Forelimb muscle (tissue), 1 donor: ENCODE measurements at places on chromosomes 1 and 21. TPM values are rescaled to one million over a fixed set of nuclear protein-coding genes. Genes with fewer than 3 reads are reported as not detected.

DNA sequence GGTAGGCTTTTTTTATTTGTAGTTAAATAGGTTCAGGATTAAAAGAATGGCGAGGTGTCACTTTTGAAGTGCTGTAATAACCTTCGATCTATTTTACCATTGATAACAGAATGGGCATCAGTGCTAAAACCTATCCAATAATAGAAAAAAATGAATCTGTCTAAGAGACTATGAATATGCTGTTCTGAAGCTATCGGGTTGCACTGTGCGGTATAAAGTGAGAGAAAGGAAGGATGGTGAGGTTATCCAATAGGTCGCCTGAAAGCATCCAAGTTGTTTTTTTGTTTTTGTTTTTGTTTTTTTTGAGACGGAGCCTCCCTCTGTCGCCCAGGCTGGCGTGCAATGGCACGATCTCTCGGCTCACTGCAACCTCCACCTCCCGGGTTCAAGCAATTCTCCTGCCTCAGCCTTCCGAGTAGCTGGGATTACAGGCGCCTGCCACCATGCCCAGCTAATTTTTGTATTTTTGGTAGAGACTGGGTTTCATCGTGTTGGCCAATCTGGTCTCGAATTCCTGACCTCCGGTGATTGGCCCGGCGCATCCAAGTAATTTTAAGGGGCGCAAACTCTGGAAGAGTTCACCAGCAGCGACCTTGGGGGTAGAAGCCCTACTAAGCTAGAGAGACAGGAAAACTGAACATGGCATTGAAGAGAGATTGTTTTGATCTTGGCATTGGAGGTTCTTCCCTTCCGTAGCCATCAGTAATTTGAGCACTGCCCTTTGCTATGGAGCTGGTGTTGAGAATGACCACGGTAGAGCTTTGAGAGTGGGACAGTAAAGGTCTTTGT, 8.7 kb upstream of the MDM4 start:
- no peak for DNase-seq

- DNase-seq, result no peak
Observed at GRCh38 chr21:43772425-43772821, 3.7 kb downstream of the CSTB start.

The KCNJ9 gene
- polyA plus RNA-seq, result 0.10 TPM

The KPRP gene
- not detected for polyA plus RNA-seq

GRCh38 chr1:208218237-208219097, 25.7 kb downstream of the PLXNA2 start:
- no peak for DNase-seq

- no peak for DNase-seq
Observed at GRCh38 chr1:25572708-25573590, 29.5 kb downstream of the LDLRAP1 start.

- DNase-seq, result no peak
Observed at GRCh38 chr1:48831120-48831978, 54.7 kb upstream of the BEND5 start.

The COL16A1 gene
- 111 TPM for polyA plus RNA-seq

GRCh38 chr21:15054606-15055239, 10.1 kb downstream of the NRIP1 start:
- DNase-seq, result no peak

GRCh38 chr1:16418823-16419425, 18.3 kb downstream of the SPATA21 start:
- no peak for DNase-seq

- DNase-seq, result no peak
Observed at GRCh38 chr21:36096398-36097290, 26.8 kb downstream of the CBR1 start.

DNA sequence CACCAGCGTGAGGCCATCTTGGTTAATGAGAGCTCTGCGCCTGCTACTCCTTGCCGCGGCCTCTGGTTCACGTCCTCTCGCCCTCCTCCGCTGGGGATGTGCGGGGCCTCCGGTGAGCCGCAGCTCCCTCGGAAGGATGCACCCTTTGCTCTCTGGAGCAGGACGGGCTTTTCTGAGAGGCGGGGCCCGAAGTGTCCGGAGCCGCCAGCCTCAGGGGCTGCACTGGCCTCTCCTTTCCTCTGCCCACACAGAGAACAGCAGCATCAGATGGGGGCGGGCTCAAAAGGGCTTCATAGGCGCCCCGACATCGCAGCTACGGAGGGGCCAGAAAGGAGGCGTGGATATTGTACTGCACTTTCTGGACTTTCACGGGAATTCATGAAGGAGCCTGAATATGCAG, 284.7 kb downstream of the CAMTA1 start:
- no peak for DNase-seq

DNA sequence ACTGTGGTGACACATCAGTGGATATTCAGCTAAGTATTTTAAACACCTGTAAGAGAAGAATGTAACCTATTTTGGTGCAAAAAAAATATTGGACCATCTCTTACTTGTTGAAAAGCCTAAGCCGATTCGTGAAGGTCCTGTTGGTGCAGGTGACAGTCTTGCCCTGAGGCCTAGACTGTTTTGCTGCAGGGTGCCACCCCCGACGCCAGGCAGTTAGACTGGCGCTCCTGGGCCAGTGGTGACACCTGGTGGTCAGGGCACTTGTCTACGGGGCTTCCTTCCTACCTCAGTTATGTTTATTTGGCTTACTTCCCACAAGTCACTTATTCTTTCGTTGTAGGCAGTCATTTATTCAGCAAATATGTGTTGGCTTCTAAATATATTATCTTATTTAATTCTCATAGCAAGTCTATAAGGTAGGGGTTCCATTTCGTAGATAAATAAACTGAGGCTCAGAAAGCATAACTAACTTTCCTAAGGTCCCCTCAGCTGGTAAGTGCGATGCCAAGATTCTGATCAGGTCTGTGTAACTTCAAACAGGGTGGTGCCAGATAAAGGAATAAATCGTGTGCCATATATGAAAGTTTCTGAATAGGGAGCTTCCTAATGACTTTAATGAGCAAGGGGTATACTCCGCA, 1.9 kb downstream of the EEIG2 start:
- no peak for DNase-seq

DNA sequence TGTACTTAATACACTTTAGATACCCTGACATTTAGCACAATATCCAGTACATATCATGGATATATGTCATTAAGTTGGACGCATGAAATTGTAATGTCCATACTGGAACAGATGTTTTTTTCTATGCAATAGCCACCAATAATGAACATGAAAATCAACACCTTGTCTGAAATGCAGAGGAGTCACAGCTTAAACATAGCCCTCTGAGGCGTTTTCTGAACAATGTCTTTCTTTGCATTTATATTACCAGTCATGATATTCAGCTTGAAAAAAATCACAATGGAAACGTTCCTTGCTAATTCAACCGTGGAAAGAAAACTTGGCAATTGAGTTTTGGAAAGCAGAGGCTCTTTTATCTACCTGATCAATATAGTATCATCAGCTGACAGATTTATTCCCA, 86.7 kb upstream of the COL11A1 start:
- no peak for DNase-seq

GRCh38 chr1:36764798-36765197, 269.5 kb downstream of the GRIK3 start:
- no peak for DNase-seq

DNA sequence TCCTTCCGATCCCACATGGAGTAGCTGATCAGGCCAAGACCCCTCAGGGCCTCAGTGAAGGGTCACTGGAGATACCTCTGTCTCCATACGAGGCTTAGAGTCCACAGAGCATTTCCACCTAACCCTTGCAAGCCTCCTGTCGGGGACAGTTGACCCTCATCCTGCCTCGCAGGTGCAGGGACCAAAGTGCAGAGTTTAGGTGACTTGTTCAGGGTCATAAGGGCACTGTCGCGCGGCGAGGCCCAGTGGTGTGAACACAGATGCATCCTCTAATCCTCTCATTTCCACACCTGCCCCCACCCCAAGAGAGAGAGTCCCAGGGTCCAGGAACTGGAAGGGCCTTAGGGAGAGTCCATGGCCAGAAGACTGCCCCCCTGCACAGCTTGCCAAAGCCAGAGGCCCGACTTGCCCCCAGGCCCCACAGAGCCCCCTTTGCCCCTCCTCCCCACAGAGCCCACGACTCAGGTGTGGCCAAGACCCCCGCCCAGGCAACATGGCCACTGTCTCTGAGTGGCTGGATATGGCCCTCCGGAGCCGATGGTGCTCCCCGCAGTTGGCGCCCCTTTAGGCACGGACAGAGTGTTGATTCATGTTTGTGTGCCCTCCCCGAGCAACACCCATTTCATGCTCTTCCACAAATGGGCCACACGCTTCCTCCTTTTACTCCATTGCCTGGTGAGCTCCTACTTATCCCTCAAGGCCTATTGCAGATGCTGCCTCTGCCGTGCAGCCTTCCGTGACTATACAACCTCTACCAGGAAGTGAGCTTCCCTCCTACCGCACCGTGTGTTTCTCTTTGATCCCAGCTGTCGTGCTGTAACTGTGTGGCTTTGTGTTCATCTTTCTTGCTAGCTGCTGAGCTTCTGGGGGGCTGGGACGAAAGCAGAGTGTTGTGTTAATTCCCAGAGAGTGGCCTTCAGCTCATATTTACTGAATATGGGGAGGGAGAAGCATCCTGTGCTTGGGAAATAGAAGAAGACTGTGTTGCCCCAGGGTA, 1.7 kb downstream of the TRPM2 start:
- no peak for DNase-seq
